ENCODE measurements at places on chromosomes 1 and 21.

- DNase-seq, result no peak
These were observed 546.2 kb upstream of the ADGRL2 start for GRCh38 chr1:81254560-81254959.

- DNase-seq, result no peak
These were observed 3.0 kb downstream of the HLX start for GRCh38 chr1:220882061-220882891.

GRCh38 chr1:52677076-52677806, 20.9 kb downstream of the COA7 start:
- no peak for DNase-seq

DNA sequence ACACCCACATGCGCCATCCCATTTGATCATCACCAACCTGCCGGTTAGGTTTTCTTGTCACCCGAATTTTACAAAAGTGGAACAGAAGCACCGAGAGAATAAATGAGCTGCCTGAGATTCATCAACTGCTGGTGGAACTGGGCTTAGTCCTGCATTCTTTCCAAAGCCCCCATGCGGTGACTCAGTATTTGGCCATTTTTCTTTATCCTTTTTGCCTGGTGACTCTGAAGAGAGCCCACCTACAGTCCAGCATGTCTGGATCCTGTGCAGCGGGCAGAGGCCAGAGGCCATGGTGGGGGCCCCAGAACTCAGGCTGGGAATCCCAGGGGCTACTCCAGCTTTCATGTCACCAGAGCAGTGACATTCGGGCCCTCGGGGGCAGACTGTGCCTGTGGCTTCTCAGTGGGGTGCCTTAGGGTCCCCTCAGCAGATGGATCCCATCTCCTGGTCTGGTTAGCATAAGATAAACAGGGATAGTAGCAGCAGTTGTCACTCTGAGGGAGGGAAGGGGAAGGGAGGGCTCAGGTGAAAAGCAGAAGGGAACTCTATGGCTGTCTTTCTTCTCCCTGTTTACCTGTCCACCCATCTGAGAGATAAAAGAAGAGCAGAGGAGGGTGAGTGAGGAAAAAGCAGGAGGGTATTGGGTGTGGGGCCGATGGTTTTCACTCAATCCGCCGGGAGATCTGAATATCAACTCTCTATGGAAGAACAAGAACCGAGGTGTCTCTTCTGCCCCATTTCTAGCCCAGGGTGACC, 63.2 kb downstream of the KIF26B start:
- DNase-seq, result no peak

GRCh38 chr1:226821719-226822085, 48.7 kb upstream of the PSEN2 start:
- DNase-seq, result no peak

- DNase-seq, result no peak
These were observed 131.9 kb upstream of the NFIA start for GRCh38 chr1:60950224-60951063.

DNA sequence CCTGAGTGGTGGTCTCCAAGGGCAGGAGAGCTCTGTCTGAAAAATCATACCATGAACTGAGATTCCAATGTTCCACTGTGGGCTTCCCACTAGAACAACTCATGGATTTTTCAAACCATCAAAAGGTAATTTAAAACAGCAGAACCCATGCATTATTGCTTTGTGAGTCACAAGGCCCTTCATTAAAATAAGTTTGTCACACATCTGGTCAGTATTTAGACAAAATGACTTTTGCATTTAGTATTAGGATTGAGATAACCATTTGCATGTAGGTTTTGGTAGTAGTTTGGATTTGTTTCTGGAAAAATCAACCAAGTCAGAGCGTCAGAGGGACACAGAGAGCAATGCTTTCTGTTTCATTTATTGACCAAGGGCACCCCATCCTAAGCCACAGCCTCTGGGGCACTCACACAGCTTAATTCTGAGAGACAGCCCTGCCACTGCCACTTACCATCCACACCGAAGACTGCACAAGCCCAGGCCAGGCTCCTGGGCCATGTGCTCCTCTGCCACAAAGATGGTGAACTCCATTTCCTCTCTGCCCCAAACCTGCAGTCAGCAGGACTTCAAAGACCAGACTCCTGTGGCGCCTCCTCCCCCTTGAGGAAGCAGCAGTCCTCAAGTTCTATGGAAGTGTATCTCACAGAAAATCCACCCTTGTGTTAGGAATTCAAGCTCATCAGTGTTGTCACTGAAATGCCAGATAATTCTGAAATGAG, 132.6 kb upstream of the DUSP10 start:
- DNase-seq, result no peak
